ENCODE measurements at places on chromosomes 13 and 19.

GRCh38 chr19:48639483-48640375, 2.5 kb upstream of the DBP start:
- peak; percentile 1 for DNase-seq

- no peak for DNase-seq
Observed at GRCh38 chr19:8321986-8322637, 816 bp downstream of the RPS28 start.

DNA sequence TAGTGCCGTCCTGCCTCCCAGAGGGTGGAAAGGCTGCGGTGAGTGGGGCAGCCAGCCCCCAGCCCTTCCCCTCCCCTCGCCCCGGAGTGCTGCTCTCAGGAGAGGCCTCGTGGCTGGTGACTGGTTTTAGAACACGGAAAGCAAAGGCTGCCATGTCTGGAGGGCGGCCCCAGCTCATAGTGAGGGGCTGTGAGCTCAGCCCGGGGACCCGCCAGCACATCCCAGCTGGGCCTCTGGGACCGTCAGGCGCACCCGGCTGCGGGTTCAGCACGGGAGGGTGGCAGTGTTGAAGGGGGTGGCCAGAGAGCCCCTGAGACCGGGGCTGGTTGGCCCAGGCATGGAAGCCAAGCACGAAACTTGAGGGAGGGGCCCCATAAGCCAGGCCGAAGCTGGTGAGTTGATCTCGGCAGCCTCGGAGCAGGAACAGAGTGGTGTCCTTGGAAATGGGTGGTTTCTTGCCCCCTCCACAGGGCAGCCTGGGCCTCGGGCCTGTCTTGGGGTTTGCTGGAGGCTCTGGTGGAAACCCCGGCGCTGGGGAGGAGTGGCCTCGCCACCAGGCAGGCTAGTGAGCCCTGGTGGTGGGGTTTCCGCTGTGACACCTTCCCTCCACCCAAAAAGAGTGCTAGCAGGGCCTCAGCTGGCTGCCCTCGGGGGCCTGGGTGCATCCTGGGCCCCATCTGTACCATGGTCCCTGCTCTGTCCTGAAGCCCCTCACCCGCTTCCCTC, 157.7 kb downstream of the KDM4B start:
- no peak for DNase-seq

DNA sequence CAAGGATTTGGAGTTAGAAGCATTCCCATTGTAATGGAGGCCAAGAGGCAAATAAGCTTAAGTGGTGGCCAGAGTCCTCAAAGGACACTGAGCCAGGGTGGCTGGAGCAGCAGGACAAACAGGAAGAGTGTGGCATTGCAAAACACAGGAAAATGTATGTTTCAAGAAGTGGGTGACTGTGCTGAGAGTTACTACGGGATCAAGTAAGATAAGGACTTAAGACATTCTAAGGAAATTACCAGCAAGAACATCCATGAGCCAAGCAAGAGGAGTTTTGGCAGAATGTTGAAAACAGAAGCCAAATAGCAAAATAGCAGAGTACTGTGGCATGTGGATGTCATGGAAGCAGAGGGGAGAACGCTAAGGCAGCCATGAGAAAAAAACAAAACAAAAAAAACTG, 104.2 kb downstream of the RAP2A start:
- no peak for DNase-seq

- DNase-seq, result peak; percentile 29
Observed at GRCh38 chr19:5445561-5446055, 9.6 kb upstream of the ZNRF4 start.

DNA sequence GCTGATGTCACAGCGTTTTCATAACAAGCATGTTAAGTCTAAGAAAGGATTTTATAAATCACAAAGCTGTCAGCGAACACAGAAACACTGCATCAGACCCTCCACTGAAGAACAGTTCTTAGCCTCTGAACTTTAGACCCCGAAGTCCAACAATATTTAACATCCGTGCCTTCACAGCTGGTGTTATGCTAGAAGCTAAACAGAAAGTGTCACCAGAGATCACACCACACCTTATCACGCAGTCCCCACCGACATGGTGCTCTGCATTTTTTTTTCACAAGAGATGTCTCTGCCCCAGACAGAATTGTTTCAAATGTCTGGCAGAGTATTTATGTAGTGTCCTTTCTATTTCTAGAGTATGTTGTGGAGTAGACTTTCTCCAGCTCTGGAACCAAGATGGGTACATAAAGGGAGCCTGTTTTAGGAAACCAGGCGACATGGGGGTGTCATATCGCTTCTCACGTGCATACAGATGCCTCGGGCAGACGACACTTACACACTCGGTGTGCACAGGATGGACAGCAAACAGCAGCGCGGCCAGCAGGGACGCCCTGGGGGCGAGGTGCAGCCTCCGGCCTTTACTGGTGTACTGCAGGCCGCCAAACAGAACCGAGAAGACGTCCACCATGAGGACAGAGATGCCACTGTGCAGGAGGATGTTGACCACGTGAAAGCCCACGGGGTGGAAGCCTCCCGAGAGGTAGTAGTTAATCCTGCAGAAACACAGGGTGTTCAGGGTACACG, 12.0 kb downstream of the TMTC4 start:
- no peak for DNase-seq

GRCh38 chr13:51125495-51126226, 14.6 kb upstream of the C13orf42 start:
- DNase-seq, result peak; percentile 51

DNA sequence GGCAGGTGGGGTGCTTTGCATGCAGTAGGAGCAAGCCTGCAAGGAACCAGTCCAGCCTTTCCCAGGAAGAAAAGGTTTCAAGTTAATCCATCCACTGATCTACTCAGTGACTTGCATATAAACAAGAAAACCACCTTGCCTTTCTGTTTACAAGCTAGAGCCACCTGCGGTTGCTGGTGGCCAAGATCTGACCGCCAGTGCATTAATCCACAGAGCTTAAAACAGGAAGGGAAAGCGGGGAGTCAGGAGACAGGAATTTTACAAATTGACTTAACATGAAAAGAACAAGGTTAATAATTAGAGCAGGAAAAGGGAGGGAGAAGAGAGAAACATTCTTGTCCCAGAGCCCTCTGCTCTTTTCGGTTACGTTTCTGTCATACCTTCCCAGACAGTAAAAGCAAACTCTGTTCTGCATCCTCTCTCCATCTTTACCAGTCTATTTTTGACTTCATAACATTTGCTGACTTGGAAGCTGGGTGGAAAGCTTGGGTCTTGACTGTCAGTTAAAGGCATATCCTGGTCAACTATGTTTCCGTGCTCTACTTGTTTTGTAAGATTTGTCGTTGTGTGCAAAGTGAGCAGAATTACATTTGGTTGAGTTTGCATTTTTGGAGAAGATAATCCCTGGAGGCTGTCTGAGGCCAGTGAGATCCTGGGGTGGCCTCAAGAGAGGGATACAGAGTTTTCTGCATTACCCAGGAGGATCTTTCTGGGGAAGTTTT, 760.6 kb downstream of the EFNB2 start:
- DNase-seq, result no peak

GRCh38 chr19:44841231-44841630, 4.9 kb upstream of the NECTIN2 start:
- DNase-seq, result no peak

- DNase-seq, result peak; percentile 73
Observed at GRCh38 chr13:21657538-21657937, 13.3 kb upstream of the FGF9 start.
